ENCODE measurements at places on chromosomes 2 and 18.

DNA sequence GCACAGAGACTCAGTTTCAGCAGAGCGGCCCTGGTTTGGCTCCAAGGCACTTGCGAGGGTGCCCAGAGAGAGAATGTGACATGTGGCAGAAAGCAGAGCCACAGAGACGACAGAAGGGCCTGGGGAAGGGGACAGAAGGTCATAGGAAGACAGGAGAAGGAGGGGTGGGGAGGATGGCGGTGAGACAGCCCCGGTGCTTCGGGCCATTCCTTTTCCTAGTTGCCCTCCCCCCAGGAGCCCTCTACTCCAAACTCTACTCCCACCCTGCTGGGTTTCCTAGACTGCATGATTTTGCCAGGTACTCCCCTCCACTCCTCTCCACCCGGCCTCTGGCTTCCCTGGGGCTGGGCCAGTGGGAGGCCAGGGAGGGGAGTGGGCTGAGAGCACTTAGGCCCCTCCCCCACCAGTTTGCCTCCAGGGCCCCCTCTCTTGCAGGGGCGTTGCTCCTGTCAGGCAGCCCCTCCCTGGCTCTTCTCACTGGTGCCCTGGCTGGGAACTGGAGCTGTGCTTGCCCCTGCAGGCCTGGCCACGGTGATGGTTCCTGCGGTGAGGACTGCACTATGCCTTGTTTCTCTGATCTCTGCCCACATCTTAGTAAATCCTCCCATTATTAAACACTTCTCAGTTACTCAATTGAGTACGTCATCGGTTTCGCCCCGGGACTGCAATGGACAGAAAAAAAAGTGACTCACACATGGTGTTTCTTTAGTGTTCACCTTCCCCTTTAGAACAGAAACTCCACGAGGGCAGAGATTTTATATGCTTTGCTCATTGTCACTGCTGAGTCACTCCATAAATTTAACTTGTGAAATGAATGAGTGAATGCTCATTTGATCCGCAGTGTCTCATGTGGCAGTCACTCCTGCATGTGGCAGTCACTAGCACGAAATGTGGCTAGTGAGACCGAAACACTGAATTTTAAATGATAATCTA, 58.7 kb upstream of the SP3 start:
- peak; percentile 57 for DNase-seq

- no peak for DNase-seq
Observed at GRCh38 chr2:86072271-86072858, 33.3 kb downstream of the POLR1A start.

DNA sequence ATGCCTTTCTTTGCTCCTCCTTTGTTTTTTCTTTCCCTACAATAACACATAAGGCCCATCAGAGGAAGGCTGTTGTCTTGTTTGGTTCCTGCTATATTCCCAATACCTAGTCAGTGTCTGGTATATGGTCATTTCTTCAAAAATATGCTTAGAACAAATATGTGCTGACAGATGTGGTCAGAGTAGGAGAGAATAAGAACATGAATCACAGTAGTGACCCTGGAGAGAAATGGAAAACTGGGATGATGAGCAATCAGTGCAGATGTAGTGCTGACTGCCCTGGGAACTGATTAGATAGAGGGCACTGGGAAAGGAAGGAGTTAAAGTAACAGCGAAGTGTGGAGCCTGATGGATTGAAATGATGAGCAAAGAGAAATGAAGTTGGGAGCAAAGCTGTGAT, 189.4 kb upstream of the LHCGR start:
- no peak for DNase-seq

- DNase-seq = peak; percentile 14
Observed at GRCh38 chr18:58960946-58961722, 96.5 kb downstream of the ZNF532 start.

- no peak for DNase-seq
Observed at GRCh38 chr2:45950606-45951005, 299.1 kb downstream of the PRKCE start.

- no peak for DNase-seq
Observed at GRCh38 chr2:136126421-136126926, 8.5 kb upstream of the CXCR4 start.

- DNase-seq = no peak
Observed at GRCh38 chr2:16708173-16708572, 42.5 kb upstream of the CYRIA start.

DNA sequence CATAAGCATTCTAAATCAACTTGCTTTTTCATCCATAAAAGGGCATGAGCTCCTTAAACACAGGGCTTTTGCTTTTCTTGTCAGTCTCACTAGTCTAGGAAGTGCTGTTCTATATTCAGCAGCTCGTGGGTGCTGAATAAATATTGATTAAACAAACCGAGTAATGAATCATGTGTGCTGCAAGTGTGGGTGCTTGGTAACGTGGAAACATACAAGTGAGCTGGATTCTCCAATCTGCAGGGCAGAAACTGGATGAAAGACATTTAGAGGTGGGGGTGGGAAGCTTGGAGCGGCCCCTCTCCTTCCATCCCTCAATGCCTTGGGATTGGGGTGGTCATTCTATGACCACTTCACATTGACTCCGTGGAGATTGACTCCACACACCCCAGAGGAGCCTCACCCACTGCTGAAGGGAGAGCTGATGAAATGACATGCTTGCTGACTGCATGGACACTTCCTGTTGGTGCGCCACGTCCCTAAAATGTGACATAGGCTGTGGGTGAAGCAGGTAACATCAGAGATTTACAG, 114.6 kb downstream of the DOCK10 start:
- peak; percentile 69 for DNase-seq

GRCh38 chr2:109448946-109449788, 164.6 kb downstream of the SEPTIN10 start:
- no peak for DNase-seq
